ENCODE measurements at places on chromosomes 7 and 10.

DNA sequence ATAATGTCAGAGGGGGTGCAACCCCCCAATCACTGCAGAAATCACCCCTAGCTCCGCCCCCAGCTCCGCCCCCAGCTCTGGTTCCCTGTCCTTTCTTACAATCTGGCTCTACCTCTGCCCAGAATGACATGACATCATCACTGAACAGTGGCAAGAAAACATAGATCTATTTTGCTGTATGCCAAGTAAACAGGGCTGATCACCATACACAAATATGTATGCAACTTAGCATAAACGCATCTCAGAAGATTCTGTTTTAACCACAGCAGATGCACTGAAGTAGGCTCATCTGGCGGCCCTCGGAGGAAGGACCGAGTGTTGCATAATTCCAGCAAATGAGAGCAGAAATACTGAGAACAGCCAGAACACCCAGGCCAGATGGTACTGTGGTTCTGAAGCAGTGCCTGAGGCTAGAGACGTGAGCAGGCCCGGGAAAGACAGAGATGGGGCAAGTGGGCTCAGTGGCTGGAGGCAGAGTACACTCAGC, 293.3 kb upstream of the KLF14 start:
- DNase-seq: no peak

GRCh38 chr10:107477266-107477665, 312.8 kb upstream of the SORCS1 start:
- no peak for DNase-seq

- no peak for DNase-seq
These were observed 10.5 kb upstream of the ENTPD1 start for GRCh38 chr10:95745501-95745900.

- no peak for DNase-seq
These were observed 11.8 kb downstream of the SUN1 start for GRCh38 chr7:844043-844442.

GRCh38 chr7:87435546-87435945, 39.9 kb downstream of the ABCB4 start:
- DNase-seq: no peak

- DNase-seq: peak; percentile 64
These were observed 3.0 kb downstream of the SMARCD3 start for GRCh38 chr7:151245360-151246101.

DNA sequence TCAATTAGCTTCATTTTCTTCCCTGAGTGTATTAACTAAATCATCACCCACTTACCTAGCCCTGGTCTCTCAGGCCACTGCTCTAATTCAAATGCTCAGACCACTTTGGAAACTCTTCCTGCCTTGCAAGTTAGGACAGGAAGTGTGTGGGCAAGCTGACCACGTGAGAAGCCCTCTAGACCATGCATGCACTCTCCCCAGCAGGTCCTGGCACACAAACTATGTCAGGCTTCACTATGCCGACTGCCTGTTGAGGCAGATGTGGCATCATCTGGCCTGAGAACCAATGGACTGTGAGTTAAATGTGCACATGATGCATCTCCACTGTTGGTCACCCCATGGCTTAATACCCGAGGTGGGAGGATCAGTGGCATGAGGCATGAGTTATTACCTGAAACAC, 439.6 kb downstream of the GRID1 start:
- DNase-seq: no peak

DNA sequence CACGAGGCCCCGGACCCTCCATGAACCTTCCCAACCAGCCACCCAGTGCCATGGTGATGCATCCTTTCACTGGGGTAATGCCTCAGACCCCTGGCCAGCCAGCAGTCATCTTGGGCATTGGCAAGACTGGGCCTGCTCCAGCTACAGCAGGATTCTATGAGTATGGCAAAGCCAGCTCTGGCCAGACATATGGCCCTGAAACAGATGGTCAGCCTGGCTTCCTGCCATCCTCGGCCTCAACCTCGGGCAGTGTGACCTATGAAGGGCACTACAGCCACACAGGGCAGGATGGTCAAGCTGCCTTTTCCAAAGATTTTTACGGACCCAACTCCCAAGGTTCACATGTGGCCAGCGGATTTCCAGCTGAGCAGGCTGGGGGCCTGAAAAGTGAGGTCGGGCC, 90.6 kb upstream of the PDCD4 start:
- no peak for DNase-seq

DNA sequence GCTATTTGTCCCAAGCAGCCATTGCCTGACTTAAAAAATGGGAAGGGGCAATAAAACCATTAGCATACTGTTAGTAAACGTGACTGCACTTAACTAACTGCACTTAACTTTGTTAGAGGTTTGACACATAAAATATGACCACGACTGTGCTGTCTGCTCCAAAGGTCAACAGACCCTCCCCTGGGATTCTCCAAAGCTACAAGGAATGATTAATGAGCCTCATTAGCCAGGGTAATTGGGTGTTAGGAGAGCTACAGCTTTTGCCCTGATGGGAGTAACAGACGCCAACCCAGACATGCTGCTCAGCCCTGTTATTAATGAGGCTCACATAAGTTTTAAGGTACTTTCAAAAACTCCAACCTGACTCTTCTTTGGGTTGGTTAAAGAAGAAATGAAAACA, 129.4 kb upstream of the PLPP4 start:
- DNase-seq: no peak

DNA sequence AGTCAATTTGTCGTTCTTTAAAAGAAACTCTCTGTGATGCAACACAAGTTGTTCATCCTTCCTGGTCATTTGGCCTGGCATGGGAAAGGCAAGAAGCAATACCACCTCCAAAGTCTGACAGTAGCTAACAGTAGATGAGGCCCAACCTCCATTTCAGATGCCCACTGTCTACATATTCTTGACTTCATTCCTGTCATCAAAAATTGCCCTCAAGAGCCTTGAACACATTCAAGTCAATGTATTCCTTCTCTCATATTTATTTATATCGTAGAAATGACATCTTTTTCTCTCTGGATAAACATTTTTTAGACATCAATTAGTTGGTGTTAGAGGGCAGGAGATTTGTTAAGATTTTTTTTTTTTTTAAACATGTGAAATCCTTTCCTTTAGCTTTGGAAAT, 33.7 kb downstream of the ABLIM1 start:
- no peak for DNase-seq

GRCh38 chr10:50362547-50363125, 111.3 kb upstream of the ASAH2 start:
- DNase-seq: no peak

- no peak for DNase-seq
These were observed 875.5 kb upstream of the SORCS1 start for GRCh38 chr10:108039821-108040584.

DNA sequence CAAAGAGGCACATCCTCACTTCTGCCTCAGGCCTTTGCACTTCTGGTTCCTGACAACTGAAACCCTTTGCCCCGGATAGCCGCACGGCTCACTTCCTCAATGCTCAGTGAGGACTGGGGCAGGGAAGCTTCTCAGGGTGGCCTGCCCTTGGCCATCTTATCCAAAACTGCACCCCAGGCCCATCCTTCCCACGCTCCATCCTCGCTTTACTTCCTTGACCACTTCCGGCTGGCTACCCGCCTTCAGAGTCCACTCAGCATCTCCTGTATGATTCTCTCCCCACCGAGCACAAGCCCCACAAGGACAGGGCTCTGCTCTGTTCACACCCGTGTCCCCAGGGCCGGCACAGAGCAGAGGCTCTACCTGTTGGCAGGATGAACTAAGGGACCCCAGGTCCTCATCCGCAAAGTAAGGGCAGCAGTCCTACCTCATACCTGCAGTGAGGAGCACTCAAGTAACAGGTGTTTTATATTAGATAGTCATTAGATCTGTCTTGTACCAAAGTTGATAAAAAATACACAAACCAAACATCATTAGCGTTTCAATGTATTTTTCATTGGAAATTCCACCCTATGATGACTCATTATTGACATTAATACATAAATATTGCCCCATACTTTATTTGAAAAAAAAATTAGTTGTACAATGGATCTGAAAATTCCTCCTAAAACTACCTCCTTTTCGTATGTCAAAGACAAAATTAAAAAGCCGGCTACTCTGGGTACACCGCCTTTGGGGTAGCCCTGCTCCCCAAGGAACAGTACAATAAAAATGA, 35.0 kb downstream of the GNA12 start:
- DNase-seq: no peak

DNA sequence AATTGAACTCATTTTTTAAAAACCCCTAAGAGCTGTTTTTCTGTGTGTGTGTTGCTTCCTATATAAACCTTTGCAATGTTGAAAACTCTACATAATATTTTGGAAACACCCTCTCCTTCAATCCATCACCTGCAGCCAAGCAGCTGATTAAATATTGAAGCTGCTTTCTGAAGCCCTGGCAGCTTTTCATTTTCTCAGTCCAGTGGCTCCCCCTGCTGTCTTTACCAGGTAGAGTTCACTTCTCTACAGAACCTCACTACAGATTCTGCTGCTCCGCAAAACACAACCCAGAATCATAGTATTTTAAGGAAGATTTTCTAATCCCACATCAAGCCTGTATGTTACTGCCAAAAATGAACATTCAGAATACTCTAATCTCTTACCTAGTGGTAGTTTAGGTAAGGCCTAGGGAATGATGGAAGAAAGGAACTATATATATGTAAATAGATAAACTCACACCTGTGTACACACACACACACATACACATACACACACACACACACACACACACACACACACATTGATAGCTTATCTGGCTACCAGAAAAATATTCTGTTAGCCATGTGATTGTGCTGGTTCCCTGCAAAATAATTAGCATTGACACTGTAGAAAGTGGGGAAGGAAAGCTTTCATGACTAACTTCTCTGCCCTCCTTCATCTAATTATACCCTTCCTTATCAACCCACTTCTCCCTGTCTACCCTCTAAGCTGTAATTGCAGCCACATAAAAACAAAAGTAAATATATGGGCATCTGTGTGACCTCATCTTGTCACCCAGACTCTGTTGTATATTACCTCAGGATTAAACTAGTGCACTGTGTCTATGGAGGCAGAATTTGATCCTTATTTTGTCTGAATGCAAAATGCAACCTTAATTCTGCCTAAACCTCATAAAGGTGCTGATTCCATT, 229.5 kb upstream of the FZD1 start:
- no peak for DNase-seq

- DNase-seq: no peak
These were observed 42.9 kb upstream of the TSPAN13 start for GRCh38 chr7:16710651-16711050.

GRCh38 chr7:31443457-31443856, 70.4 kb upstream of the ITPRID1 start:
- no peak for DNase-seq

GRCh38 chr7:51314726-51315125, 1.9 kb downstream of the COBL start:
- no peak for DNase-seq

DNA sequence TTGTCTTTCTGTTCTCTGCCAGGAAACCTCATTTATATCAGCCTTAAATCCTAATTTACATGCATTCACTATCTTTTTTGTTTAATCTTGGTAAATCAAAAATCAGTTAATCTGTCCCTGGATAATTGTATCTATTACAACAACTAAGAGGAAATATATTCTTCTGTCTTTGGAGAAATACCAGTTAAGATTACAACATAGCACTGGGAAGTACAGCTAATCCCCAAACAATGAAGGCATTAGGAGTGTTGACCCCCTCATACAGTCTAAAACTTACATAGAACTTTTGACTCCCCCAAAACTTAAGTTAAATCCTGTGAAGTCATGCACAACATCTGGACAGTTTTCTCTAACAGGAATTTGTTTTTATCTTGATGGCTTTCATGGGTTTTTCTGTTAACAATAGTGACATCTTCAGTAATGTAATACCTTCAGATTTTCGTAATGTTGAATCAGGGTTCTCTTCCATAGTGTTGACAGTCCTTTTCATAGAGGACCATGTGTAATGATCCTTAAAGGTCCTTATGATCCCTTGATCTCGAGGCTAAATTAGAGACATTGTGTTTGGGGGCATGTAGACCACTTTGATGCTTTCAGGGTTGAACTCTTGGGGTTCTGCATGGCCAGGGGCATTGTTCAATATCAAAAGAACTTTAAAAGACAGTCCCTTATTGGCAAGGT, 24.1 kb upstream of the ABCC2 start:
- no peak for DNase-seq

- no peak for DNase-seq
These were observed 130.1 kb downstream of the RGS10 start for GRCh38 chr10:119412244-119413092.

DNA sequence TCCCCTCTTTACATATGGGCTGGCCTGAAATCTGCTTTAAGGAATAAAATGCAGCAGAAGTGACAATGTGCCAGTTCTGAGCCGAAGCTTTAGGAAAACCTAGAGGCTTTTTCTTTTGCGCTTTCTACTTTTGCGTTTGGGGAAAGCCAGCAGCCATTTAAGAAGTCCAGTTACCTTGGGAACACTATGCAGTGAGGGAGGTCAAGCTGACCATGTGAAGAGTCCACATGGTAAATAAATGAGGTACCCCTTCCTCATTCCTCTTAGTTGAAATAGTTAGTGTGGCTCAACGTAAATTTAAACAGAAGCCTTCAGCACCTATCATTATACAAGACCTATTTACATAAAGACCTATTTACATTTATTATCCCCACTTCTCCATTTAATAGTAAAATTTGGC, 78.5 kb downstream of the TFPI2 start:
- no peak for DNase-seq

DNA sequence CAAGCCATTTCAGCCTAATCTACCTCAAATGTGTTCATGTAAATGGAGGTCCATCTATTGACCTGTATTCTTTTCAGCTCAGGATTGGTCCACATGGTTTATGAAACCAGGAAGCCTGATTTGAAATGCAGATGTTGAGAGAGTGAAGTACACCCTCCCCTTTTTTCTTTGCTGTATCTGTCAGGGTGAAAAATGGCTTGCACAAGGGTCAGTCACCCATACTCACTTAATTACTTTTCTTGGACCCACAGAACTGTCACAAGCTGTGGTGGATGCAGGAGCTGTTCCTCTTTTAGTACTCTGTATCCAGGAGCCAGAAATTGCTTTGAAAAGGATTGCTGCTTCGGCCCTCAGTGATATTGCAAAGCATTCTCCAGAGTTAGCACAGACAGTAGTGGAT, 41.2 kb downstream of the SPAG6 start:
- no peak for DNase-seq

DNA sequence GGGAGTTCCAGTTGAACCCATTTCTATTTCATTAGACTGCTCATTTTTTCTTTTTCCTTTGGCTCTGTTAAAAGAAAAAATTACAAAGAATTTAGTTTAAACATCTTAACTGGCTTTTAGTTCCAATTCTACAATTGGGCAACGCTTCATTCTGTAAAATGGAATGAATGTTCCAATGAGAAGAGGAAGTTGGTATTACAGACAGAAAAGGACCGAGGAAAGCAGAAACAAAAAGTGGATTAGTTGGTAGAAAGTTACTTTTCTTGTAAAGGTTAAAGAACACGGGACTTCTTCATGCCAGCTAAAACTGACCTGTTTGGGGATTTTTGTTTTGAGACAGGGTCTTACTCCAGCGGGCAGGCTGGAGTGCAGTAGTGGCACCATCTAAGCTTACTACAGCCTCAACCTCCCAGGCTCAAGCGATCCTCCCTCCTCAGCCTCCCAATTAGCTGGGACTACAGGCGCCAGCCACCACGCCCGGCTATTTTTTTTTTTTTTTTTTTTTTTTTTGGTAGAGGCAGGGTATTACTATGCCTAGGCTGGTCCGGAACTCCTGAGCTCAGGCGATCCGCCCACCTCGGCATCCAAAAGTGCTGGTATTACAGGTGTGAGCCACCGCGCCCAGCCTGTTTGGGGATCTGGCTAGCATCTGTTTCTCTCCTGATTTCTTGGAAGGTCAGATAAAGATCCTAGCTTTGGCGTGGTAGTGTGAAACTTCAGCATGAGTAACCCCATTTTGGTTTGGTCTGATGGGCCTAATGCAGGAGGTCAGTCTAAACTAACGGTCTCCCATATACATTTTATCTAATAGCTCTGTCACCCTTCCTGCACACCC, 1.3 kb upstream of the VDAC2 start:
- DNase-seq: no peak

Data from activated gamma-delta T cell (primary cell).